ENCODE measurements at places on chromosomes 3 and 15. TPM values are rescaled to one million over a fixed set of nuclear protein-coding genes. Genes with fewer than 3 reads are reported as not detected.

Gene EXD1
- total RNA-seq: not detected

Gene SYNPR
- total RNA-seq: not detected

Gene ACKR4
- 4.1 TPM for total RNA-seq

Gene GHRL
- 7.9 TPM for total RNA-seq

Gene AP3B2
- 2.2 TPM for total RNA-seq

Gene MELTF
- 18.0 TPM for total RNA-seq

Gene GCHFR
- total RNA-seq: 6.2 TPM

Gene C3orf85
- total RNA-seq: not detected

Gene DNAJB8
- total RNA-seq: not detected

Gene MITF
- 40.0 TPM for total RNA-seq

Gene CCDC13
- 1.9 TPM for total RNA-seq

Gene DUSP7
- total RNA-seq: 10.9 TPM

Gene GXYLT2
- total RNA-seq: 20.3 TPM

Gene PRICKLE2
- 26.2 TPM for total RNA-seq

Gene ROPN1
- not detected for total RNA-seq

Gene IQCB1
- total RNA-seq: 17.9 TPM

Gene NANOGP8
- total RNA-seq: not detected

Gene ASB14
- 0.28 TPM for total RNA-seq

Gene CDCP1
- 1.8 TPM for total RNA-seq

Gene GPR87
- not detected for total RNA-seq

Gene VIPR1
- total RNA-seq: 1.2 TPM

Gene FAM43A
- 15.1 TPM for total RNA-seq

Gene GHSR
- total RNA-seq: not detected

Gene RHCG
- total RNA-seq: 0.58 TPM

Gene CLDN16
- not detected for total RNA-seq

Gene TCAIM
- total RNA-seq: 13.2 TPM

Gene ROBO1
- total RNA-seq: 112 TPM

Gene SEC61A1
- 172 TPM for total RNA-seq

Gene ILDR1
- total RNA-seq: 1.9 TPM

Gene TEX55
- total RNA-seq: not detected

Gene POPDC2
- 9.6 TPM for total RNA-seq

Gene EPHA6
- 7.3 TPM for total RNA-seq

Gene MAP1A
- total RNA-seq: 27.6 TPM

Gene ALDH1L1
- 11.3 TPM for total RNA-seq

Gene TF
- total RNA-seq: 6.1 TPM

Gene ARHGAP31
- total RNA-seq: 17.6 TPM

Gene GOLGA6L24
- total RNA-seq: not detected

Gene THAP10
- total RNA-seq: 1.8 TPM

Gene FAM81A
- 4.4 TPM for total RNA-seq

Gene CYP1A1
- total RNA-seq: 6.2 TPM

Gene CTDSPL
- total RNA-seq: 55.9 TPM

Gene RBP2
- total RNA-seq: not detected

Gene KCNAB1
- 9.3 TPM for total RNA-seq

Gene PSTPIP1
- total RNA-seq: 10.0 TPM

Gene GRAMD2A
- total RNA-seq: not detected

Gene SLC6A20
- total RNA-seq: 2.6 TPM

Gene SUSD5
- total RNA-seq: 2.6 TPM

Gene CYP8B1
- not detected for total RNA-seq

Gene CPLX3
- not detected for total RNA-seq
